ENCODE measurements at places on chromosomes 7 and 10.

DNA sequence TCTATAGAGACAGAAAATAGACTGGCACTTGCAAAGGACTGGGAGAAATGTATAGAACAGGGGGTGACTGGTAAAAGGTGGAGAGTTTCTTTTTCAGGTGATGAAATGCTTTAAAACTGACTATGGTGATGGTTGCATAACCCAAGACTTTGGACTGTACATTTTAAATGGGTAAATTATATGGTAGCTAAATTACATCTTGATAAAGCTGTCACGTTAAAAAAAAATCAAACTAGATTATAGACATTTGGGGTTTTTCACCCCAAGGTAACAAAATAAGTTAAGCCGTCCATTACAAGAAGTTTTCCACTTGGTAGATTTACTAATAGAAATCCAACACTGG is 24.0 kb downstream of the TMEM209 start:
- DNase-seq: no peak

DNA sequence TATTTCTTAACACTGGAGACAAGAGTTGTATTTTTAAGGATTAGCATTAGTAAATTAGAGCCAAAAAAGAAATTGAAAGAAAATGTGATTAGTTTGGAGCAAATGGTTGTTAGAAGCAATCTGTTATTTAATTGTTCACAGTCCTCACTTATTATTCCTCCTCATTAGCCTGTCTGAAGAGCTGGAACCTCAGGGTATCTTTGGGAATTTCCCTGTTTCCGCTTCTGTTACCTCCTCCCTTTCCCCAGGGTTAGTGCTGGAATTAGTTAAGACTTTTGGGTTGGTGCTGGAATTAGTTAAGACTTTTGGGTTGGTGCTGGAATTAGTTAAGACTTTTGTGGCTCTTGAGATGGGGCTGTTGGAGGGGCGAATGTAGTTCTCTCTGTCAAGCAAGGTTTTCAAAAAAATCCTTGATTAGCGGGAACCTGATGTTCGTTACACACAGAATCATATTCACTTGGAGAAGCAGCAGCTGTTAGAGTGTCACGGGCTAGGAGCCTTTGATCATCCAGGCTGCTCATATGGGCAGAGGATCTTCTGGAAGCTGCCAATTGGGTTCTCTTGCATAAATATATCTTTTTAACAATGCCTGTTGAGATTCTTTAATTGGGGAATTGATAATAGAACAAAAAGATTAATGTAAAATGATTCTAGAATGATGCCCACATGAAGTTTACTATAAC is 251.0 kb upstream of the NPSR1 start:
- no peak for DNase-seq

DNA sequence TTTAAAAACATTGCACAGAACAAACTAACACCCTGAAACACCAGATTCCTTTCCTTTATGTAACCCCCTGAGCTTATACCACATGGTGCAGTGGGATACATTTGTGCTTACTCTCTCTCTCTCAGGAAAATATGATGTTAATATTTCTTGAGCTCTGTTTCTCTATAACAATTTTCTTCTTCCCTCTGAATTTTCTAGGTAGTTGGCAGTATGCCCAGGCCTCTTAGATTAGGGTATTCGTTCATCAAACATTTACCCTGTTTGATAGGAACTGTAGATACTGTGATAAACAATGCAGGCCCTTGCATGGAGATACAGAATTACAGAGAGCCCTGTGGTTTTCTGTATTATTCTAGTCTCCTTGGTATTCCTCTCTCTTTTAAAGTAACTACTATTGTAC is 567.8 kb downstream of the IPMK start:
- DNase-seq: peak; percentile 10

DNA sequence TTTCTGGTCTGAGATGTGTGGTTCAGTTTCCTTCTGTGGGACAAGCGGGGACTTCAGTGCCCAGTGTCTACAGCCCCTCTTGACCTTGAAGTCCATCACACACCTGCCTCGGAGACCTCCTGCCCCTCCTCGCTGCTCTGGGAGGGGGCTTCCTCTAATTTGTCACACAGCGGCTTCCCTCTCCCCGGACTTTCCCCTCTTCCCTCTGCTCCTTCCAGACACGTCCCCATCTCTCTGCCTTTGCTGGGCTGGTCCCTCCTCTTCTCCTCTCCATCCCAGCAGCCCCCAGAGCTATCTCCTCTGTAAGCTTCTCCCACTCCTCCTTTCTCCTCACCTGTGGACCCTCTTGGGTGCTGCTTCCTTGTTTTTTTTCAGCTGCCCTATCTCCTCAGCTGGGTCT is 122.2 kb upstream of the SORCS3 start:
- no peak for DNase-seq

- DNase-seq: no peak
Observed at GRCh38 chr7:140484479-140484878, 5.2 kb upstream of the MKRN1 start.

- no peak for DNase-seq
Observed at GRCh38 chr10:128438417-128439063, 312.3 kb upstream of the MKI67 start.

GRCh38 chr10:60208676-60209269 is 180.9 kb downstream of the ANK3 start:
- DNase-seq: peak; percentile 20

DNA sequence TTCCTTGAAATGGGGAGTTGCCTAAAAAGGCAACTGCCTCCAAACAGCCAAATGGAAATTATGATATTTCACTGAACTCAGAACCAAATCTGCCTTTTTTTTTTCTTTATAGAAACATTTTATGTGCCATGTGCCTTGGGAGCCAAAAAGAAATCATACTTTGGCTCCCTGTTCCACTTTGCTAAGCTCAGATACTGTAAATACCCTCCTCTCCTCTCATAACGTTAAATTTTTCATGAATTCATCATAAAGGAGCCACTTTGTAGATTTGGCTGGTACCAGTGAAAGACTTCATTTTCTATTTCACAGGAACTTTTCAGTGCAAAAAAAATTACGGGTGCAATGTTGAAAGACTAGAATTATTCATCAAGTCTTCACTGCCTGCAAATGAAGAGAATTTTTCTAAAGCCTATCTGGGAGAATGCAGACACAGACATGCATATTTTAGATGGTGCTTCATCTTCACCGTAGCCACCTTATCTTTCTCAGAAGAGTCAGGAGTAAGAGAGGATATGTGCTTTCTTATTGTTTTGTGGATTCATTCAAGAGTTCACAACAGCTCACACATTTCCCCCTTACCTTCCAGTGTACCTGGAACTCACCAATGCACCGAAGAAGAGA is 742.3 kb upstream of the GALNT17 start:
- DNase-seq: no peak

DNA sequence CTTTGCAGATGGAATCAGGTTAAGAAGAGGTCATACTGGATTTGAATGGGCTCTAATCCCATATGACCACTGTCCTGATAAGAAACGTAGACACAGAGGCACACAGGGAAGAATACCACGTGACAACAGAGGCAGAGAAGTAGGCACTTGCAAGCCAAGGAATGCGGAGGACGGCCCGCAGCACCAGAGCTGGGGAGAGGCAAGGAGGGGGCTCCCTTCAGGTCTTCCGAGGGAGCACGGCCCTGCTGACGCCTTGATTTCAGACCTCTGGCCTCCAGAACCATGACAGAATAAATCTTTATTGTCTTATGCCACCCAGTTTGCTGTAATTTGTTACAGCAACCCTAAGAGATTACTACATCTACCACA is 44.7 kb upstream of the TMEM213 start:
- no peak for DNase-seq

GRCh38 chr7:155893176-155893575 is 80.9 kb upstream of the SHH start:
- no peak for DNase-seq

- DNase-seq: no peak
Observed at GRCh38 chr7:8436965-8437364, 3.6 kb downstream of the NXPH1 start.

DNA sequence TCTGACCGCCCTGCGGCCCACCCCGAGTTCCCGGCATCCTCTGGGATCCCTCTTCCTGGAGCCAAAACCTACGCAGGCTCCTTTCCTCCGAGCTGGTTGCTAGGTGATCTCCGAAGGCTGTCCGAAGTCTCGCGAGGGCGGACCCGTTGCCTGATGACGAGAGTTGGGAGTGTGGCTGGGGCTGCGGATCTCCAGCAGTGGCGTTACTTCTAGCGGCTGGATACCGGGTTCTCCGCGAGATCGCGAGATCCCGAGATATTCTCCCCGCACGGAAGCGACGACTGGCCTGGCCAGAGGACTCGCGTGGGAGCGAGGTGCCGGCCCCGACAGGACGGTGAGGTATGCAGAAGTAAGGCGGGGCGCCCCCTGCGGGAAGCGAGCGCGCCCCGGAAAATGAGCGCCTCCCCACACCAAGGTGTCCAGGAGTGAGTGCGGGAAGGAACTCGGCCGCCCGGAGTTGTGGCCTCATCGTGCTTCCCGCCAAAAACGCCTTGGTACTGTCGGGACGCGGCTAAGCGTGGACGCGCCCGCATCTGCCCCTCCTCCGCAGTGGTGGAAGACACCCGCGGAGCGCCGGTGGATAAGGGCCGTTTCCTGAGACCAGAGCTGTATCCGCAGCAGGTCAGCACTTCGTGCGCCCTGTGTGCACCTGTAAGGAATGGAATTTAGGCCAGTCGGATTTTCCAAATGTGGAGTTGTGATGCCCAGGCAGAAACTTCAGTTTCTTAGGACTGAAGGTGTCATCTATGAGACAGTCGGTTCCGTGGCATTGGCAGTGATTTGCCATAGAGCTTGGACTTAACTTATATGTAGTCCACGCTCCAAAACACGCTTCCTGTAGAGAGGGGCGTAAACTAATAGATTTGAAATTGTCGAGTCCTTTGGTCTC is at the start of gene AGBL3:
Gene AGBL3, plus strand, starts transcription at position 146 of the 889 bp plus-strand sequence. CDS start 1,426 bp downstream, outside the sequence.
- peak; percentile 95 for DNase-seq

GRCh38 chr7:149140831-149141230 is 6.4 kb upstream of the ZNF398 start:
- peak; percentile 45 for DNase-seq

DNA sequence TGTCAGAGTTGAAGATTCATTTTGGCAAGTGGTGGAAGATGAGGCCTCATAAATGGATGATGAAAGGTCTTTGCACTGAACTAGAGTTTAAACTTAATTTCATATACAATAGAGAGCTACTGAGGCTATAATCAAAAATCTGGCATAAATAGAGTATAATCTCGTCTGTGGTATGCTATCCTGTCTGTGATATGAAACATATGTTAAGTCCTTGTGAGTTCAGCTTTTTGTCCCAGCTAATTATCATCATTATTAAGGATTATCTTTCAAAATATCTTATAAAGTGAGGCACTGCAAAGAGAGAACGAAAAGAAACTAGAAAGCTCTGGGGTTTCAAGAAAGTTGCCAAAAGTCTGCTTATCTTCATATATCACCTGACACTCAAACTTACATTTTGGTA is 83.4 kb downstream of the GAD2 start:
- DNase-seq: no peak

DNA sequence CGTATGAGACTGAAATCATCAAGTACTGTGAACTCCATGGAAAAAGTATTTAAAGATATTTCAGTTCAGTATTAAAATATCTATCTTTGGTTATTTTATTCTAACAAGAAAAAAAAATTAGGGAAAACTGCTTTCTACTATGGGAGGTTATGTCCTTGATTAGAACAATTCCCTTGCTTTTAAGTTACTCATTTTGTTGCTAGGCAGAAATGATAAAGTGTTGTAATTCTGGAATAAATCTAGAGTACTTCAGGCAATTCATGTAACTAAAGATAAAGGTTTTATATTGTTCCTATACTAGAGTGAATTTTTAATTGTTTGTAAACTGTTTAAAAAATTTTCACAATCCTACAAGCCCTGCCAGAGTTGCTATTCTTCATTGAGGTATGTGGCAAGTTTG is 92.0 kb downstream of the BBS9 start:
- peak; percentile 6 for DNase-seq

GRCh38 chr7:151823566-151824372 is 53.1 kb downstream of the PRKAG2 start:
- no peak for DNase-seq

DNA sequence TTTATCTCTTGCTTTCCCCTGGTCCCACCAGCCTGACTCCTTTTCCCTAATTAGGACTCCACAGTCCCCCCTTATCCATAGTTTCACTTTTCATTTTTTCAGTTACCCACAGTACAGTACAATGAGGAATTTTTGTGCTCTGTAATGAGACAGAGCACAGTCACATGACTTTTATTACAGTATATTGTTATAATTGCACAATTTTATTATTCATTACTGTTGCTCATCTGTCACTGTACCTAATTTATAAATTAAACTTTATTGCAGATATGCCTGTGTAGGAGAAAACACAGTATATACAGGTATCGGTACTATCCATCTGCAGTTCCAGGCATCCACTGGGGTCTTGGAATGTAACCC is 125.4 kb downstream of the KCNMA1 start:
- DNase-seq: no peak

DNA sequence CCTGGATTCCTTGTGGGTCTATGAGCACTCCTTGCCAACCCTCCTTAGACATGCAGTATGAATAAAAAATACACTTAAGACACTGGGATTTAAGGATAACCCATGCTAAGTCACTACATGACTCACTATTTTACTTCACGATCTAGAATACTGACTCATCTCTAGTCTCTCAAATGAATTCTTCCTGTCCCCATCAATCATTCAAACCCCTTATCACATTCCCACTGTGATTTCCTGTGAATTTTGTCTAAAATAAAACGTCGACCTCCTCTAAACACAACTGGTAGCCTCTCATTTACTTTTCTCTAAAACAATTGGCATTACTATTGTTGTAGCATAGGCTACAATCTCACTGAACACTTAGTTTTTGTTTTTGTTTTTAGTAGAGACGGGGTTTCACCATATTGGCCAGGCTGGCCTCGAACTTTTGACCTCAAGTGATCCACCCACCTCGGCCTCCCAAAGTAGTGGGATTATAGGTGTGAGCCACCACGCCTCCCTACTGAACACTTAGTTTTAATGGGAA is 3.9 kb upstream of the IQUB start:
- DNase-seq: peak; percentile 72

- DNase-seq: no peak
Observed at GRCh38 chr10:13515467-13515866, 13.3 kb downstream of the BEND7 start.

GRCh38 chr10:92550924-92551323 is 23.0 kb downstream of the IDE start:
- DNase-seq: no peak

DNA sequence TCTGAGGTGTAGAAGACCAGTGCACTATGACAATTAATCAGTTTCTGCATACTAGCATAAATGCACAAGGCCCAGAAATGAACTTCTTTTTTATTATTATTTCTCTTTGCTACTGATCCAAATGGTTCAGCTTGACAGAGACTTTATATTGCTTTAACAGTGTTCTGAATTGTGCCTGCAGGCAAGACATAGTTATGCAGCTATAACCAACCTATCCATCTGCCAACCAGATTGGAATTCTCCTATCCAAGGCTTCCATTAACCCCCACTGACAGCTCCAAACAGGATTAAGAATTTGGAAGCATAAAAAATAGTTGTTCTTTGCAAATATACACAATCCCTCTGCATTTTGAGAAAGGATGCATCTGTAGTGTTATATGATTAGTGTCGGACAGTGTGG is 98.2 kb downstream of the BTRC start:
- DNase-seq: no peak
